Smooth muscle cell of bladder (primary cell): ENCODE measurements at places on chromosomes 11 and 22. TPM values are rescaled to one million over a fixed set of nuclear protein-coding genes. Genes with fewer than 3 reads are reported as not detected.

P4HA3 gene
- total RNA-seq, result 20.8 and 35.9 TPM in 2 replicates

TMPRSS4 gene
- not detected in 2 replicates for total RNA-seq

PATE2 gene
- total RNA-seq, result not detected in 2 replicates

CBX7 gene
- 3.4 and 6.6 TPM in 2 replicates for total RNA-seq

NFAM1 gene
- under 0.01 TPM in 1 of 2 replicates, not detected in the other for total RNA-seq

C1QTNF4 gene
- total RNA-seq, result 0.09 TPM in 1 of 2 replicates, not detected in the other

TBCEL gene
- 19.6 and 23.7 TPM in 2 replicates for total RNA-seq

ROBO4 gene
- 0.14 and 0.46 TPM in 2 replicates for total RNA-seq

RRM1 gene
- total RNA-seq, result 40.1 and 52.6 TPM in 2 replicates

TEX12 gene
- 0.14 and 0.28 TPM in 2 replicates for total RNA-seq

OR52J3 gene
- not detected in 2 replicates for total RNA-seq

OR5L1 gene
- not detected in 2 replicates for total RNA-seq

CD6 gene
- not detected in 2 replicates for total RNA-seq

SOX6 gene
- total RNA-seq, result 0.18 and 1.00 TPM in 2 replicates

TMEM179B gene
- 35.7 and 38.4 TPM in 2 replicates for total RNA-seq

ABCC8 gene
- total RNA-seq, result not detected in 2 replicates

NPAS4 gene
- total RNA-seq, result not detected in 2 replicates

FAM83F gene
- under 0.01 and 0.09 TPM in 2 replicates for total RNA-seq

MYO7A gene
- under 0.01 and 0.09 TPM in 2 replicates for total RNA-seq

FGF19 gene
- total RNA-seq, result not detected in 2 replicates

SPINDOC gene
- 8.1 and 12.1 TPM in 2 replicates for total RNA-seq

APLNR gene
- total RNA-seq, result not detected in 2 replicates

H19 gene
- total RNA-seq, result 1.7 and 64.3 TPM in 2 replicates

MMP11 gene
- total RNA-seq, result 9.2 and 19.8 TPM in 2 replicates

OR51E2 gene
- 0.09 TPM in 1 of 2 replicates, not detected in the other for total RNA-seq

SPON1 gene
- 18.3 and 30.8 TPM in 2 replicates for total RNA-seq

CD3G gene
- total RNA-seq, result not detected in 2 replicates

OR10A2 gene
- not detected in 2 replicates for total RNA-seq

MIOX gene
- total RNA-seq, result not detected in 2 replicates

OR5AR1 gene
- not detected in 2 replicates for total RNA-seq

APOA4 gene
- not detected in 2 replicates for total RNA-seq

OR51B4 gene
- not detected in 2 replicates for total RNA-seq

POTEH gene
- total RNA-seq, result not detected in 2 replicates

TCIRG1 gene
- total RNA-seq, result 54.8 and 110 TPM in 2 replicates

MPZL2 gene
- total RNA-seq, result under 0.01 TPM in 1 of 2 replicates, not detected in the other

UNC93B1 gene
- 18.1 and 24.9 TPM in 2 replicates for total RNA-seq

PGR gene
- total RNA-seq, result under 0.01 TPM in 2 replicates

PNPLA5 gene
- not detected in 2 replicates for total RNA-seq

PNPLA3 gene
- 4.5 and 7.5 TPM in 2 replicates for total RNA-seq

NPTXR gene
- total RNA-seq, result 0.14 and 0.46 TPM in 2 replicates

JHY gene
- total RNA-seq, result 1.4 and 1.7 TPM in 2 replicates

INS gene
- not detected in 2 replicates for total RNA-seq

MMP1 gene
- 88.8 and 655 TPM in 2 replicates for total RNA-seq
